Posterior cingulate gyrus (tissue), 11 donors: ENCODE measurements at places on chromosomes 12 and 14.

GRCh38 chr14:60058087-60058486, 33.6 kb upstream of the PCNX4 start:
- DNase-seq: no peak

GRCh38 chr12:20004952-20005351, 363.4 kb upstream of the PDE3A start:
- no peak for DNase-seq

GRCh38 chr12:106032623-106032925, 106.2 kb downstream of the NUAK1 start:
- DNase-seq: no peak

- DNase-seq: no peak
These were observed 298.1 kb upstream of the CLEC14A start for GRCh38 chr14:38554026-38554425.

- DNase-seq: no peak
These were observed 113.8 kb downstream of the OTOGL start for GRCh38 chr12:80212938-80213645.

DNA sequence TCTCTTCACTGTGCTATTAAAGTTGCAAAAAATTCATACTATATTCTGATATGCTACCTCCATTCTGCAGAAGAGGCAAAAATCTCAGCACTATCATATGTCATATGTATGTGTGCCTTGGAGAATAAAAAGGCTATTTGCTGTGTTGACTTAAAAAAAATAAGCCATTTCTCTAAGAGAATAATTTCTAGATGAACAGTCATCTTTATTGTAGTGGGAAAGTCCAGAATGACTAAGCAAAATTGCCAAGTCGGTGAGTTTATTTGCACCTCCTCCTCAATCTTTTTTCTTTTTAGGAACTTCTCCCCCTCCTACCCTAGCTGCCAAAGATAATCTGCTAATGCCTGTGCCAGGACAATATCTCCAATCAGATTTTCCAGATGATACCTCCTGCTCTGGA, 353.8 kb upstream of the FAR2 start:
- DNase-seq: no peak

DNA sequence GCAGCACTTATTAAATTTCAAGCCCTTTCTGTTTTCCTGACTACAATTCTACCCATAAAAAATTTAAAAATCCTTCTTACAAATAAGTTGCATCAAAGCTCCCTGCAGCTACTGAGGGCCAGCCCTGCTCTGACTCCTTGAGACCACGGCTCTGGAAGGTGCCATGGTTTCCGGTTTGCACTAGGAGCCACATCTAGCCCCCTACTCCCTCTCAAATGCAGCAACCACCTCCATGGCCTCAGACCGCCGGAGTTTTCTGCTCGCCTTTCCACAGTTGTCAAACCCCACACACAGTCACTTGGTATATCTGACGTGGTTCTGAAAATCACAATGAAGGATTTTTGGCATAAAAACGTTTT, 30.1 kb downstream of the P2RX4 start:
- DNase-seq: no peak
